Stimulated activated CD4-positive, alpha-beta T cell treated with anti-CD3 and anti-CD28 coated beads, Interleukin-1b, Interleukin-23, amount 100 ng/mL, for 1 hour (primary cell): ENCODE measurements at places on chromosomes 1 and 21.

GRCh38 chr1:115506924-115507589 is 134.7 kb upstream of the VANGL1 start:
- DNase-seq: no peak

- no peak for DNase-seq
Observed at GRCh38 chr1:220748936-220749335, 814 bp downstream of the MTARC2 start.

- DNase-seq: no peak
Observed at GRCh38 chr1:184945029-184945428, 29.3 kb downstream of the NIBAN1 start.

- DNase-seq: no peak
Observed at GRCh38 chr1:99751877-99752504, 14.4 kb downstream of the FRRS1 start.

GRCh38 chr1:213127074-213127473 is 76.0 kb downstream of the RPS6KC1 start:
- DNase-seq: no peak

- DNase-seq: no peak
Observed at GRCh38 chr1:181352695-181353094, 130.6 kb upstream of the CACNA1E start.

DNA sequence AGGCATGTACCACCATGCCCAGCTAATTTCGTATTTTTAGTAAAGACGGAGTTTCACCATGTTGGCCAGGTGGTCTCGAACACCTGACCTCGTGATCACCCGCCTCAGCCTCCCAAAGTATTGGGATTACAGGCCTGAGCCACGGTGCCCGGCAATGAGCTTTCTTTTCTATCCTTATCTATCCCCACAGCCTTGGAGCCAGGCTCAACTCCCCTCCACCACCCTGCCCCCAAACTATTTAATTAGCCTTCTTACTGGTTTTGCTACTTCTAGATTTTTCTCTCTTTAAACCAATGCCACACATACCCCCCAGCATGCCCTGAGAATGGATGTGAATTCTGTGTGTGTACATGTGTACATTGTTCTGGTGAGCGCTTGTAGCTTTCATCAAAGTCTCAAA is 5.7 kb upstream of the VANGL2 start:
- no peak for DNase-seq

GRCh38 chr1:159228554-159228953 is 23.9 kb downstream of the ACKR1 start:
- no peak for DNase-seq

GRCh38 chr1:57041901-57042300 is 76.1 kb upstream of the C8B start:
- DNase-seq: no peak

DNA sequence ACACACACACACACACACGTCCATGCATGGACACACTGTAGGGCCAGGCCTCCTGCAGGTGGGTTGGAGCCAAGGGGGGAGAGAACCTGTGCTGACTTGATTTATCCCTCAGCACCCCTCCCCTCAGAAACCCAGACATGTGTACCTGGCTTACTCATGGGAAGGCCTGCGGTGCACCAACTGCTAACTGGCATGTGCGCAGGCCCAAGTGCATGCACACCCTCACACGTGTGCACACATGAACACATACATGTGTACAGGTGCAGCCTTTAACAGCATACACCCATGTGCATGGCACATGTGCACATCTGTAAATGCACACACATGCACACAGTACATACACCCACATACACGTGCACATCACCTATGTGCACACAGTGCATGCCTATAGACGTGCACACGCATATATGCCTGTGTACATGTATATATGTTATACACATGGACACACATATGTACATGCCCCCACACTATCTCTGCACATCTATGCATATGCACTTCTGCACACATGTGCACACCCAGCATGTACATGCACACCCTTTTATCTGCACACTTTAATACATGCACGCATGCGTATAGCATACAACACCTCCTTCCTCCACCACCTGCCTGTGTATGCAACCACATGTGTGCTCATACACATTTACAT is 67.5 kb downstream of the TRIM11 start:
- no peak for DNase-seq

DNA sequence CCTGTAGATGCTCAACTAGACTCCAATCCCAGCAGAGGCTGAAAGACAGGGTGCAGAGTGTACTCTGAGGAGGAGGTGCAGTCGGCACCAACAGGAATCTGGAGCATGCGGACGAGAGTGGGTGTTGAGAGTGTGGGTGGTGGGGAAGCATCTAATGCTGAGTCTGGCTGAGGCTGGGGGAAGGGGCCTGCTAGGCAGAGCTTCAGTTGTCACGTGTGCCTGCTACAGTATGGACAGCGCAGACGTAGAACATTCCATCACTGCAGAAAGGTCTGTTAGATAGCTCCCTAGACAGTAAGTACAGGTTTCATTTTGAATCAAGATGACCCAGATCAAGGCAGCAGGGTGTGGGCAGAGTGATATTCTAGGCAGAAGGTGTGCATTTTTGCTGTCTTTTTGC is 23.1 kb downstream of the SNAP47 start:
- DNase-seq: no peak

- no peak for DNase-seq
Observed at GRCh38 chr1:22892789-22893188, 79.9 kb downstream of the LACTBL1 start.

DNA sequence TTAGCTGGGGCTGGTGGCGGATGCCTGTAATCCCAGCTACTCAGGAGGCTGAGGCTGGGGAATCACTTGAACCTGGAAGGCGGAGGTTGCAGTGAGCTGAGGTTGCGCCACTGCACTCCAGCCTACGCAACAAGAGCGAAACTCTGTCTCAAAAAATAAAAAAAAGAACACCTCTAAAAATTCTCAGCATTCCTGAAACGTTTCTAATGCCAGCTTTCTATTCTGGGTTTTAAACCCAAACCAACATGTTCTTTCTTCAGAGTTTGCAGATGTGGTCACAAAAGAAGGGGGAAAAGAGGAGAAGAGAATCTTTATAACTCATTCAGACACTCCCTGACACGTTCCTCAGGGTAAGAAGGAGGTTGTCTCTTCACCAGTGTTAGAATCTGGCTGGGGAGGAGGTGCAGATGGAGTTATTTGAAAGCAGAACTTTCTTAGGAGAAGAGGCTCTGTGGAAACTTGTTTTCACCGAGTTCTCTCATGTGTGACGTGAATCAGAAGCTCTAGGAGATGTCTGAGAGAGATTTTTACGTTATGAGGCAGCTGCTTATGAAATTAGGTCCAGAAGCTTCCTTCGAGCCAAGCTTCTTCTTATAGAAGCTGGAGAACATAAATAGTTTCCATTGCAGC is 17.8 kb upstream of the CNR2 start:
- no peak for DNase-seq

GRCh38 chr1:79839882-79840281 is 833.4 kb upstream of the ADGRL4 start:
- no peak for DNase-seq

GRCh38 chr1:1390675-1391074 is 8.5 kb downstream of the CCNL2 start:
- no peak for DNase-seq

DNA sequence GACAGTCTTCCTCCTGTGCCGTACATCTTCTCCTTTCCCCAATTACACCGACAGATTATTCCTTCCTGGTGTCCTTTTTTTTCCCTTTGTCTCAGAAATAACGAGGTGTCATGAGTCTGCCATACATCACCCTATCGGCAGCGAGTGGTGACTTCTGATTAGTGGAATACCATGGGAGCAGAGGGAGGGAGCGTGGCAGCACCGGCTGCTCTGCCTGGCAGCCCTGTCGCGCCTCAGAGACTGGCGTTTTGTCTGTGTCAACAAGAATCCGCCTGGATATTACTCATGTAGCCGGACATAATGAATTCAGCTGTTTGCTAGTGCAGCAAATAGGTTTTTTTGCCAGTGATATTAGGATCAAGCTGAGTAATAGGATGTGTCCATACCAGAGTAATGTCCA is 51.8 kb downstream of the UTP25 start:
- no peak for DNase-seq

DNA sequence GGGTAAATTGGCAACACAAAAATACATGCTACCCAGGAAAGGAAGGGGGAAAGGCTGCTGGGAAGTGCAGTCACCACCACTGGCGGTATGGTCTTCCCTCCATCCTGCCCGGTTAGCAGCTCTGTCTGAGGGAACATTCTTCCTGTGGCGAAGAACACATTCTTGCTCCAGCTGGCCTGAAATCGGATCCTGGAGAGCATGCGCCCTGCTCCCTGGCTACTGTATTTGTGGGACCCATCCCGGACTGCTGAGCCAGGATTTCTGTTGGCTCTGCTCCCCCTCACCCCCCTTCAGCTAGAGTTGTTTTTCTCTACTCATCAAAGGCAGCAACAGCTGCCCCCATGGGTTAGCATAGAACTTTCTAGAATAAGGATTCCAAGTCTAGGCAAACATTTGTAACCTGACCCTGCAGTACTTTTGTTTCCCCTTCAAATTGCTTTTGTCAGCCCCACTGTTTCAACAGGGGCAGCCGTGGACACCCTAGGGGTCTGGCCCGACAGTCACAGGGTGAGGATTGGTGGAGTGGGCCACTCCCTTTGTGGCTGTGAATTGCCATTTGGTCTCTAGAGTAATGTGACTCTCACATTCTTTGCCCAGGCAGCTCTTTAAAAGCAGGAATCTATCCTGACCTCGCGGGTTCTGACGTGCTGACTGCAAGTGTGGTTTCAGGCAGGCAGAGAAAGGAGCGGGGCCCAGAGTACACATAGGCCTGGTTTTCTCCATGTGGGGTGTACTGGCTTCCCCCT is 157.7 kb downstream of the TOMM20 start:
- no peak for DNase-seq

DNA sequence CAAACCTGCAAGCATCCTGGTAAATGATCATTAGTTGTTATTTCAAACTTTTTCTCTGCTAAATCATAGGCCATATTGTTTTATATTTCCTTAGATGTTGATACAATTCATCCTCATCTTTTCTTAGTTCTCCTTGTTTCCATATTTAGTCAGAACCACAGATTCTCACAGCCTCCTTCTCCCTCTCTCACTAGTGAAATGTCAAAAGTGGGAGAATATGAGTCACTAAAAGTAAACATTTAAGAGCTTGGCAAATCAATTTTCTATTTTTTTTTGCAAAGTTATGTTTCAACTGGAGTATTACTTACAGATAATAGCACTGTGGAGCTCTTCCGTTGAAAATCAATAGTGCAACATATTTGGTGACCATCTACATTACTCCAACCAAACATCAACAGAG is 308.8 kb downstream of the COL11A1 start:
- DNase-seq: no peak

DNA sequence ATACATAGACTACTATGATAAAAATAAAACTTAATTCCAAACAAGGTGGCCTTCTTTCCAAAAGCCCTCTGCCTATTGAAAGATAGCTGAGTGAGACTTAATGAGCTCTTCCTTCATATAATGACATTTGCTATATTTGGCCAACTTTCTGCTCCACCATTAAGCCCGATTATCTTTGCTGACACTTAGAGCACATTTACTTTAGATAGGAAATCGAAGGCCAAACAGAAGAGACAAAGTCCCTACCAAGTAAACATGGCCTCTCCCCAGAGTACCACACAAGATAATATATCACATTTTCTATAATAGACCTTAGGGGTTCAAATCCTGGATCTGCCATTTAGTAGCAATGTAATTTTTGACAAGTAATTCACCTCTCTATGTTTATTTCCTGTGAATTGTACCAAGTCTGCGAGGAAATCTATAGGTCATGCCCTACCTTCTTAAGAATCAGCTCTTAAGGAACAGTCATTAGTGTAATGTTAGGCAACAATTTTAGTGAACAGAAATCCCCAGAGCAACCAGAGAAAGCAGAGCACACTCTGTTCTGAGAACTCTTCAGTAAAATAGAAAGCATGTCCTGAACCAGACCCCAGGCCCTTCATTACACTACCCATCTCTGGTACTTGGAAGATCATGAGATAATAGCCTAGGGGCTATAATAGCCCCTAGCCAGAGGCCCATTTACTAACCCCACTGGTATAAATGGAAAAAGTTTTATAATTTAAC is 17.3 kb upstream of the COA6 start:
- no peak for DNase-seq

GRCh38 chr1:41765152-41765551 is 153.6 kb downstream of the HIVEP3 start:
- DNase-seq: no peak

DNA sequence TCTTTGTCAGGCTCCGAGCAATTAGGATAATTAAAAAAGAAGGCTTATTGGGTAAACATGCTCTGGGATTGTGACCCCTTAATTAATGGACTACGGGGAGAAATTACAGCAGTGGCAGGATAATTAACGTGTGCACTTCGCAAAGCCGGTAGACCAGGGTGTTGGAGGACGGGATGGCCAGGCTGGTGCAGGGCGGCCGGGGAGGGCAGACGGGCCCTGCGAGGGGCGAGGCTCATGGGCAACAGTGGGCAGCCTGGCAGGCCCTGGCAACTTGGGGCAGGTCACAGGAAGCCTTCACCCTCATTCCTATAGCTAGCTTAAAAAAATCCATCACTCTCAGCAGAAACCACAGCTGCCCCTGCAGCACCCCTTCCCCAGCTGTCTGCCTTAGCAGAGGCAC is 186.2 kb upstream of the ARHGEF16 start:
- no peak for DNase-seq

- peak; percentile 13 for DNase-seq
Observed at GRCh38 chr1:165143437-165144065, 213.0 kb downstream of the LMX1A start.

DNA sequence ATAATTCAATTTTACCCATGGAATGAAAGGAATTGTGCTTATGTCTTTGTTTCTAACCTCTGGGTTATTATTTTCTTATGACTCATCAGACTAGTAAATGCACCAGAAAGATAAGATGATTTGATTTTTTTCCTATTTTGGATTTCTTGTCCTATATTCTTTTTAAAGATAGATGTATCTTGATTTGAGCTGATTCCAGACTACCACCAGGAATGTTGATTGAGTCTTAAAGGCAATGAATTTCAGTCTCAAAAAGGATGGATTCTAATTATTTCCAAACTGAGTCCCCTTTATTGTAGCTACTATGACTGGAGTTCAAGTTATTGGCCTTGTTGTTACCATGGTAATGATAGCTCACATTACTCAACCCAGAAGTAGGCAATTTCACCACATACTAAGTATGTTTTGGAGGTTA is 95.8 kb upstream of the RGS4 start:
- no peak for DNase-seq

GRCh38 chr1:39001516-39002421 is 10.7 kb downstream of the AKIRIN1 start:
- DNase-seq: no peak

GRCh38 chr1:47216278-47217059 is 15.6 kb downstream of the TAL1 start:
- DNase-seq: no peak

DNA sequence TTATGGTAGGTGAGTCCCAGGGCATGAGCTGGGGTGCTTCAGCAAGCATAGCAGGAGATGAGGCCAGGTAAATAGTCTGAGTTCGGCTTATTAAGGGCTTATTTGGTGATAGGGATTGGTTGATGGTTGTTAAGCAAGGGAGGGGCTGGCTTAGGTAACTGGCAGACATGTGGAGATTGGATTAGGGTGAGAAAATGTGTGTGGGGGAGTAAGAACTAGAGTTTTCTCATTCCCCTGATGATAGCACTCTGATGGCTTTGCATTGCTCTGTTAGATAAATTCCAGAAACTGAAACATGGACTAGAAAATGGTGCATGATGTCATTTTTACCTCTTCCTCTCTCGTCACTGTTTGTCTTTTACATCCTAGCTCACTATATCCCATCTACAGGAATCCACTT is 53.6 kb downstream of the FGGY start:
- DNase-seq: no peak

GRCh38 chr1:3787349-3787715 is 9.0 kb downstream of the LRRC47 start:
- no peak for DNase-seq
